ENCODE measurements at places on chromosomes 5 and 9.
A peak's percentile ranks its signal among the peaks of the same experiment; 100 is the strongest.

GRCh38 chr5:158022837-158023236 is 163.9 kb upstream of the CLINT1 start:
- no peak for DNase-seq

DNA sequence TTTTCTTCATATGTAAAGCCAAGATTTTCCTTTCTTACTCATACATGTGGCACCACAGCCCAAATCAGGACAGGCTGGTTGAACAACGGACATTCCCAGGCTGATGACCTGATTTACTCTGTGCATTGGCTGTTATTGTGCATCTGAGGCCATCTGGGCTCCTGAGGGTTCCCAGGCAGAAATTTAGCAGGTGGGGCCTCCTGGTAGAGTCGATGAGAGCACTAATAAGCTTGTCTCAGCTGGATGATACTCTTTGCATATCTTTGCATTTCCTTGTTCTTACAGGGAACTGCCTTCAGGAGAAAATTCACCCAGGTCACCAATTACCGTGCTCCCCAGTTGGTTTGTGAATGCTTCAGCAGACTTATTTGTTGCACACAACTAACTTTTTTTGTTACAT is 605.1 kb downstream of the ELAVL2 start:
- no peak for DNase-seq

DNA sequence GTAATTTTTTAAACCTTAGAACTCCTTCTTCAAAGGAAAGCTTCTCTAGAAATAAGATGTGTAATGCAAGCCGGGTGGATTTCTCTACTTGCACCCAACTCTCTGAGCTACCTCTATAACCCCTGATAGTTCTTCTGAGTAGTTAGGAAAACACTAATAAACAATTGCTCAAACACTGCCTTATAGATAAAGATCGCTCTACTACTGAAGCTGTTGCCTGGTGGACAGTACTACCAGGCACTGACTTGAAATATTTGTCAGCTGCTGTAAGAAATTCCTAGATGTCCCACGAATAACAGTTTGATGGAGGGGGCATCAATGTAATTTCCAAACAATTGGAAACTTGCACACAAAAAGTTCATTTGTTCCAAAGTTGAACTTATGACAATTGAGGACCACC is 42.0 kb downstream of the NR3C1 start:
- DNase-seq = no peak

DNA sequence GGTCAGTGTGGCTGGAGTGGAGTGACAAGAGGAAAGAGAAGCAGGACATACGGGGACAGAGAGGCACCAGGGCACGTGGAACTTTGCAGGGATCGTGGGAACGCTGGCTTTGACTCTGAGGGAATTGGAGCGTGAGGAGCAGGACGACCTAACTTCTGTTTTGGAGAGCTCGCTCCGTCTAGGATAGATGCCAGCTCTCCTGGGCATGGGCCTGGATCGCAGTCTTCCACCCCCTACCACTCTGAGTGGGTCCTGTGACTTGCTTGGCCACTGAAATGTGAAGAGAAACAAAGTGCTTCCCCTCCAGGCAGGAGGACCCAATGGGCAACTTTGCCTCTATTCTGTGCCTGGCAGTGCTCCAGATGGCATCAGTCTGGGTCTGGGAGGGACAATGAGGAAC is 8.7 kb upstream of the SH3PXD2B start:
- DNase-seq = no peak

DNA sequence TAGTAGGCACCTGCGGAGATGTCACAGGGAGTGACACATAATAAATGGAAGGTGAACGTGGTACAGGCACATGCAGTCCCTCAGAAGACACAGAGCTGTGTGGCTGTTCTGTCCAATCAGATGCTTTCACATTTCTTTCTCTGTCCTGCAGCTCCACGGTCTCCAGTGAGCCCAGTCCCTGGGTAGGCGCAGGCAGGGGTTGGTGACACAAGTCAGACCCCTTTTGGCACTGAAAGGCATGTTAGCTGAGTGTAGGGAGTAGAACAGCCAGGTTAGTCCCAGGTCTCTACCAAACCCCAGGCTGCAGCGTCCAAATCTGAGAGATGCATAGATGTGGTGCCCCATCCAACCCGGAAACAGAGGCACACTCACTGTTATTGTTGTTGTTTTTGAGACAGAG is 2.8 kb downstream of the SLC31A2 start:
- DNase-seq = no peak

DNA sequence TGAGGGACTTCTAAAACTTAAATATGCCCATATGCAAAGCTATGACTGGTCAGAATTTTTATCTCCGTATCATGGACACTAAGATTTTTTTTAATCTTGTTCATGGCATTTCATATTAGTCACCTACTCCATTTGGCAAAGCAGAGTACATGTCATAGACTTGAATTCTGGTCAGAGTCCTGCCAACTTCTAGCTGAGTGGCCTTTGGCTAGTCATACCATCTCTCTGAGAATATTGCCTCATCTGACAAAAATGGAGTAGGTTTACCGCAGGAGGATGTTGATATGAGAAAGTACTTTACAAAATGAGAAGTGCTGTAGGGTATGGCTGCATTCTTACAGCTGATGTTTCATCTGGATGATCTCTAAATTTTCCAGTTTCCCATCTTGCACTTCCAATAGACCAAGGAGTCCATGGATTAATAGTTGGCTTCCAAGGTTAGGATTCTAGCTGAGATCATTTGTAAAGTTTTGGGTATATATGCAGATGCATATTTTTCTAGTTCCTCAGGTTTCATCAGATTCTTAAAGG is 150.8 kb upstream of the NR3C1 start:
- DNase-seq = no peak

DNA sequence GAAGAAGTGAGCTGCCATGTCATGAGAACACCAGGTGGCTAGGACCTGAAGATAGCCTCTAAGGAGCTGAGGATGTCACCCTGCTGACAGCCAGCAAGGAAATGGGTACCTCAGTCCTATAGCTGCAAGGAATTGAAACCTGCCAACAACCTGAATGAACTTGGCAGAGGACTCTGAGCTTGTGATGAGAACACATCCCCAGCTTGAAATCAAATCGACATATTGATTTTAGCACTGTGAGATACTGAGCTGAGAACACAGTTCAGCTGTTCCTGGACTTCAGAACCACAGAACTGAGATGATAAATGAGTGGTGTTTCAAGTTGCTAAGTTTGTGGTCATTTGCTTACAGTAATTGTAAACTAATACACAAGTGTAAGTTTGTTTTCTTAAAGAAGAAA is 5.5 kb upstream of the RASEF start:
- DNase-seq = no peak

GRCh38 chr5:16561660-16562059 is 55.1 kb downstream of the RETREG1 start:
- no peak for DNase-seq

DNA sequence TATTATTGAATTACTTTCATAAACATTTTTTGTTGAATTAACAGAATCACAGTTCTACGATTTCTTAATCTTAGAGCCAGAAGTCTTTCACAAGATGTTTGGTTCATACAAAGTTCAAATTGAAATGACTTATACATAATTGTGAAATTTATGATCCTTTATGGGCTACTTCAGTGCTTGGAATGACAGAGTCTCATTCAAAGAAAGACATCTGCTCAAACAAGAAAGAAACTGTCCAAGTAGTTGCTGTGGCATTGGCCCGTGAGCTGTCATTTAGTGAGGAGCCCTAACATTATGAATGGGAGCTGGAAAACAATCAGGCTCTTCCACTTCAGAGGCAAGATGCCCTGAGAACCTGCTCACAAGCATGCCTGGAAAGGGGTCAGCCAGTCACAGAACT is 63.4 kb downstream of the AUH start:
- no peak for DNase-seq

DNA sequence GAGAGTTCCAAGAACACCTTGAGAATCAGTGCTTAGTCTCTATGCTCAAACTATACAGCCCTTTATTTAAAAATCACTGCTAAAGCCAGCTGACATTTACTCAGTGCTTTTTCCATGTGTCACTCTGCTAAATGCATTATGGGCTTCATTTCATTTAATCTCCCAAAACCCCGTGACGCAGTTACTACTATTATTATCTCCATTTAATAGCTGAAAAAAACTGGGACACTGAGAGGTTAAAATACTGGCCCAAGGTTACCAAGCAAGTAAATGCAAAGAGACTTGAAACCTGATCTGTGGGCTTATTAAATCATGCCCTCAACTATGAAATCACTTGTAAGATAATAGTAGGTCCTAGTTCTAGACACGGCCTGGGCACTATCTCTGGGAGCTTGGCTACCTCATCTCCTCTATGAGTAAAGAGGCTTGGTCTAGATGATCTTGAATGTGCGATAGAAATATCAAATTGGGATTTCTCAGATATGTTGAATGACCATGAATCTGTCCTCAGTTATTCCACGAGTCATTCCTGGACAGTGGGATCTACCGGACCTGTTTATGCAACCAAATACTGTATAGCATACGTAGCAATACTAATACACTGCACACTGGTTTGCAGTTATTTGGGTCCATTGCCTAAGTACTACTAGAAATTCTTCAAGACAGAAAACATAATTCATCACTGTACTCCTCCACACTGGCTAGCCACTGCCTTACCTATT is 32.3 kb downstream of the MARCHF11 start:
- no peak for DNase-seq

DNA sequence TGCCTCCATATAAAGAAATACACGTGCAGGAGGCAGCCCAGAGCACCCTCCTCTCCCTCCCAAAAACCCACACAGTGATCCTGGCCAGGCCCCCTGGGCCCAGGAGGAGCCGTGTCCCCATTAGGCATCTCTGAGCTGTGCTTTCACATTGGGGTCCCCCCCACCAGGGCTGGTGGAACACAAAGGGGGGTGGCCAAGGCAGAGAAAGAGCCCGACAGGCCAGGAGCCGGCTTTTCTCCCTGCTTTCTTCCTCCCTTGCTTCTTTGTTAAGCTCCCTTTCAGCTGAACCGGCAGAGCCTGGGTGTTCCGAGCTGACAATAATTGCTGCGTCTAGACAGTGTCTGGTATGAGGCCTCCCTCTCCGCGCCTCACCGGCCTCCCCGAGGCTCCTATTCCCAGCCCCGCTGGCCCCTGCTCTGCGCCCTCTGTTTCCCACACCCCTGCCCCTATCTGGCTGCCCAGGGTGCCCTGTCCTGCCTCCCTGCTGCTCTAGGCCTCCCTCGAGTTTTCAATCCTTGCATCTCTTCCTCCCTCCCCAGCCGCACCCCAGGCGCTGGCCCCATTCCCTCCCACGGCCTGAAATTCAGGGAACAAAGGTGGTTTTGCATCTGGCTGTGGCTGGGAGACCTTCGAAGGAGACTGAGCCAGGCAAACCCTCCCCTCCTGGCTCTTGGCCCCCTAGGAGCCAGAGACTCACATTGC is 120.6 kb downstream of the C9orf50 start:
- no peak for DNase-seq

- DNase-seq = no peak
These were observed 189.1 kb upstream of the PTGER4 start for GRCh38 chr5:40490464-40491111.

DNA sequence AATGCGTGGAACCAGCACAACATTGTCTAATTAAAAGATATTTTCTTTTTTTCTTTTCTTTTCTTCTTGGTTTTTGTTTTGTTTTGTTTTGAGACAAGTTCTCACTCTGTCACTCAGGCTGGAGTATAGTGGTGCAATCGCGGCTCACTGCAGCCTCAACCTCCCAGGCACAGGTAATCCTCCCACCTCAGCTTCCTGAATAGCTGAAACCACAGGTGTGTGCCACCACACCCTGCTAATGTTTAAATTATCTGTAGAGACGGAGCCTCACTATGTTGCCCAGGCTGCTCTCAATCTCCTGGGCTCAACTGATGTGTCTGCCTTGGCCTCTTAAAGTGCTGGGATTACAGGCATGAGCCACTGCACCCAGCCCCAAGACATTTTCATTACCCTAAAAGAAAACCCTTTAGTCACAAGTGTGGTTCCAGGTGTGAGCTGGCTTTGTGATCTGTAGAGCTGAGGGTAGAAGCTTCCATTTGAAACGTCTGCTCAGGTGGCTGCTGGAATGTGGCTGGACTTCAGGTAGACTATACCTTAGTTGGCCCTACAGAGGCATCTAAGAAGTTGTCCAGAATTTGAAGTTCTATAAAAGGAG is 19.1 kb upstream of the NEK6 start:
- DNase-seq = no peak

- no peak for DNase-seq
These were observed 12.1 kb upstream of the NRG2 start for GRCh38 chr5:140055152-140055551.

GRCh38 chr5:77718934-77719610 is 57.1 kb downstream of the TBCA start:
- no peak for DNase-seq

DNA sequence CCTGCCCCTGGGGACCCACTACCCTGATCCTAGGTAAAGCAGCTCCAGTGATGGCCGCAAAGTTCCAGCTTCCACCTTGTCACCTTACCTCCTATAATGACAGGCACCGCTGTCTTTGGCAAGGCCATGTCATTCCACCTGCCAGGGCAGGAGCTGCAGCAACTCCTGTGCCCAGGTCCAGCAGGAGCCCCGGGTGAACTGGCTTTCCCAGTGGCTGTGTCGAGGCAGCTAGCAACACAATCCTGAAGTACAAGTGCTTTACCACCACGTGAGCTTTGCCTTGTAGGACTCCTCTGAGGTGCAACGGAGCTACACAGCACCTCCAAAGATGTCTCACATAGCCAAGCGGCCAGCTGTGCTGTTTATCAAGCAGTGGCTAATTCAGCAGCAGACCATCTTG is 20.7 kb upstream of the MGAT1 start:
- DNase-seq = no peak

GRCh38 chr5:35869685-35870277 is 13.1 kb downstream of the IL7R start:
- no peak for DNase-seq

GRCh38 chr5:10995891-10996290 is 234.9 kb upstream of the DAP start:
- DNase-seq = no peak

- DNase-seq = no peak
These were observed 1.6 kb upstream of the CD72 start for GRCh38 chr9:35619800-35620158.

DNA sequence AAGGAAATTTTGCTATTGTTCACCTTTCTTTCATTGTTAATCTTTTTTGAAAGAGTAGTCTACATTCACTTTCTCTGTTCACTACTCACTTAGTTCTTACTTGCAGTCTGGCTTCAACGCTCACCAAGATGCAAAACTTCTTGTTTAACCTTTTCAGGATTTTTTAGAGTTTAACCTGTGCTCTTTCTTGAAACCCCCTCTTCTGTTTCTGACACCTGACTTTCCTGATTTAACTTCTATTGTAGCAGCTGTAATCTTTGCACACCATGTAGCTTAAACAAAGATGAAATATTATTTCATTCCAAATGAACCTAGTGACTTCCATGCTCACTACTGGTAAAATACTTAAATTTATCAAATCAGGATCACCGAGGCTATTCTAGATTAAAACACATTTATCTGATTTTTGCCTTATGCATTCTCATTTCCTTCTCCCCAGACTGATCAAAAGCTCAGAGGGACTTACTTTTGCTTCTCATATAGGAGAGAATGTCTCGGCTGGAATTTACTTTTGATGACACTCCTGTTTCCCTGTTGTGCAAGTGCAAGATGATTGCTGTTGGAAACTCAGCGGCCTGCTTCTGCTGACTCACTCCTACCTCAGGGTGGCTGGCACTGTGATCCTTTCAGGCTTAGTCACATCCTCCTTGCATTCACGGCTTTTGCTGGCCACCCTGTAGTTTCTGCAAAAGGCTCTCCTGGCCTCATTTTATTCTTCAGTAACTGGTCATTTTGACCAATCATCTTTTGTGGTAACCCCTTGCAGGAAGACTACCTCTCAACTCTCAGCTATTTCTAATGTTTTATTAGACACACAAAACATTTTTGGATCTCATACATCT is 109.3 kb upstream of the IFNE start:
- DNase-seq = peak; percentile 12
